Neuronal stem cell (in vitro differentiated cells): ENCODE measurements at places on chromosomes 11 and 22.

DNA sequence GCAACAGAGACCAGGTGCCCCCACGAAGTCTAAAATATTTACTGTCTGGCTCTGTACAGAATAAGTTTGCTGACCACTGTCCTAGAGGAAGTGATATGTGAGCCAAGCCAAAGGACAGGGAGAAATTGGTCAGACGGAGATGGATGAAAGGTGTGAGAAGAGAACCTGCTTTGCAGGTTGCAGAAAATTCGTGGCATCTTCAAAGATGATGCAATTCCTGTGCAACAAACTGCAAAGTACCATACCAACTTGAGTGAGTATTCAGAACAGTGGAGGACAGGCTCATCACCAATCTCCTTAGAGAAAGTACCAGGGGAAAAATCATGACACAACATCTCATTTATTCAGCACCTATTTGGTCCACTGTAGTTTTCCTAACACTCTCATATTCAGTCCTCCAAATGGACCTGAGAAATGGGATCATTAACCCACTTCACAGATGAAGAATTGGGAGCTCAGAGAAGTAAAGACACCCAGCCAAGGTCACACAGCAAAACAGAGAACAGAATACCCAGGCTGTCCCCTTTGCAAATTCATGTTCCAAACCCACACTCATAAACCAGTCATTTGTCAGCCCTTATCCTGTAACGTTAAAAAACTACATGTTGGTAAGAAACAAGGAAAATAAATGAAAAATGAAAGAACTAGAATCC is 536.8 kb downstream of the MIAT start:
- no peaks in the 10 kb centered on the region for H3K27me3 ChIP-seq
- H3K27ac ChIP-seq = no peak overlapping the region
- H3K4me1 ChIP-seq = peaks cover 2% of the 10 kb centered on the region
- DNase-seq = no peak

- H3K27ac ChIP-seq = no peak overlapping the region
- no peaks in the 10 kb centered on the region for H3K36me3 ChIP-seq
- no peaks in the 10 kb centered on the region for H3K27me3 ChIP-seq
- no peak for DNase-seq
- no peak overlapping the region for H3K4me3 ChIP-seq
These were observed 43.6 kb upstream of the DDX6 start for GRCh38 chr11:118834427-118835028.

DNA sequence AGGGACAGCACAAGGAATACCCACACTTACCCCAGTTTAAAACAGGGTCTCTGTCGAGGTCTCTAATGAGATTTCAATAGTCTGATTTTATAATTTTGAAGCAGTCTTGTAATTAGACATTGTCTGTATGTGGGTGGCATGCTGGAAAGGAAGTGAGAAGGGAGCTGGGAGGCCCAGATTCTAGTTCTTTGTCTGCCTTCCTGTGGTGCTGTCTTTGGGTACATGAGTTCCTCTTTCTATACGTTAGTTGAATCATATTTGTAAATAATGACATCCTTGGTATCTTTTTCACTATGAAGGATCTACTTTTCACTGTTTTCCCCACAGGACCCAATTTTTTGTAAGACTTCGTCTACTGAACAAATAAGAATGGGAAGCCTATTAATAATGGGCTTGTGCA is 42.0 kb upstream of the TENM4 start:
- DNase-seq = no peak
- no peak overlapping the region for H3K27ac ChIP-seq
- H3K4me3 ChIP-seq = no peak overlapping the region
- H3K4me1 ChIP-seq = peaks cover 4% of the 10 kb centered on the region
- peaks cover 2% of the 10 kb centered on the region for H3K27me3 ChIP-seq

DNA sequence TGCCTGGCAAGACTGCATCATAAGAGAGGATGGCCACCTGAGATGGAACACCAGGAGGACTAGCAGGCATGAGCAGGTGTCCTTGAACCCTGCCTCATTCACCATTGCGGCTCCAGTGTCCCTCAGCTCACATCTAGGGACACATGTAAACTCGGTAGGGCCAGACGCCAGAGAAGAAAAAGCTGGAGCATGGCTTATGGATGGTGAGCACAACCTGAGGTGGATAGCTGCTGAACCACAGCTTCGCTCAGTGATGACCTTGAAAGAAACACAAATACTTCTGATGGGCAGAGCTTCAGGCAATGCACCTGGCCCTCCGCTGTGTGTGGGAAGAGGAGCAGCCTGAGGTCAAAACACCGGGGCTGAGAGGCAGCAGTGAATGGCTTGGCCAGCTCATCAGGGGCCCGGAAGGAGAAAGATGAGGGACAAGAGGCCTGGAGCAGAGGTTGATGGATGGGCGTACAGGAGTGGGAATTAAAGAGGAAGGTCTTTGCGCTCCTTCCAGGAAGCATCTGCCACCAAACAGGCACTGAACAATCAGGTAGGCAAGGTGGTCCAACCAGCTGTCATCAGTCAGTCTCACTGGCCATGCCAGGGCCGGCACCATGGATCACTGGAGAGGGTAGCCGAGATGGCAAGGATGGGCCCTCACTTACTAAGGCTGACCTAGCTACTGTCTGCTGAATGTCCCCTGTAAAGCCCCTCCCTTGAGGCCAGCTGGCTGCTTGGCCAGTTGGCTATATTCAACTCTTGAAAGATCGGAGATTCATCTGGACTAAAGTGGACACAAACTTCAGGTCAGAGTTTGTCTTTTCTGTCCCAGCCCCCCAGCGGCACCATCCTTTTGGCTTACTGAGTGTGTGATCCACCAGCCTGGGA is 89.7 kb downstream of the MYEOV start:
- H3K27me3 ChIP-seq = no peaks in the 10 kb centered on the region
- no peak overlapping the region for H3K27ac ChIP-seq
- H3K36me3 ChIP-seq = no peaks in the 10 kb centered on the region
- no peak for DNase-seq
- H3K4me3 ChIP-seq = no peak overlapping the region

DNA sequence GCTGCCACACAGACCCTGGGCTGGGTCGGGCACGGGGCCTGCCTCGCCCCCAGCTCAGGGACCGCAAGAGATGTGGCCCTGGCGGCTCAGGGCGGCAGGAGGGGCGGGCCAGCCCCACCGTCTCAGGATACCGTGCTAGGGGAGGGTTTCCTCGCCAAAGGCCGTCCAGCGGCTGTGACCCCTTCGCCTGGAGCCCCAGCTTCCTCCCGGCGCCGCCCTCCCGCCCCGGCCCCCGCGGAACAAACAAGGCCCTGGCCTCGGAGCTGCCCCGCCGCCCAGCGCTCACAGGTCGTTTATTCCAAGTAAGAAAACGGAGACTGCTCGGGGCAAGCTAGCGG is 543 bp upstream of the AP2A2 start:
- no peaks in the 10 kb centered on the region for H3K27me3 ChIP-seq
- peaks cover 31% of the 10 kb centered on the region for H3K36me3 ChIP-seq
- no peak overlapping the region for H3K27ac ChIP-seq
- H3K4me3 ChIP-seq = peak overlapping the region; percentile 33
- DNase-seq = no peak

DNA sequence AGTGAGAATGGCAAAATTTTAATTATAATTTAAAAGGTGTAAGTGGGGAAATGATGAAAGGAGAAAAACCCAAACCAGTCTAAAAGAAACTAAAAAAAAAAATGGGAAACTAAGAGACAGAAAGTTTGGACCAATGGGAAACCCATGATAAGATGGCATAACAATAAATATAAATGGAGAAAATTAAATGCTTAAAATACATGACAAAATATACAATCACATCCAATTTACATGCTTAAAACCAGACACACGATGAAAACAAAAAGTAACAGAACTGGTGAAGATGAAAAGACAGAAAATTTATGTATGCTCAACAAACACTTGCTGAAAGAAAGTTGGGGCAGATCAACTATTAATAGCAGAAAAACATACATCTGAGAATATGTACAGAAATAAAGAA is 1471.1 kb downstream of the TBC1D22A start:
- DNase-seq = no peak
- no peak overlapping the region for H3K4me3 ChIP-seq
- no peaks in the 10 kb centered on the region for H3K27me3 ChIP-seq
- H3K4me1 ChIP-seq = no peaks in the 10 kb centered on the region

- H3K27me3 ChIP-seq = no peaks in the 10 kb centered on the region
- no peak overlapping the region for H3K4me3 ChIP-seq
- DNase-seq = no peak
- no peak overlapping the region for H3K27ac ChIP-seq
These were observed 2.9 kb upstream of the CYP2R1 start for GRCh38 chr11:14894657-14895598.

DNA sequence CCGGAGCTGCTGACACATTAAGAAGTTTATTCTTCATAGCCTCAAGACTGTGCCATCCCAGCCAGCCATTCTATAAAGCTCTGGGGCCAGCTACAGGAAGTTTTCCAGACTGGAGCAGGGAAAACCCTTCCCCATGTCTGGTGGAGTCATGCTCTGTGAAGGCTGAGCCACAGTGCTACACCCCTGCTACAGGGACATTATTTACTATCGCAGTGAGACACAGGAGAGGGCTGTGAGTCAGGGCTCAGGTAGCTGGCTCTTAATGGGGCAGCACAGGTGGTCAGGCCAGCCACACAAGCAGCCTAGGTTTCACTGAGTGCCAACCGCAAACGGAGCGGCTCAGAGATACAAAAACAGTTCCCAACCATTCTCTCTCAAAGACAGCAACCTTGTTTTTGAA is 12.1 kb downstream of the HPS4 start:
- no peak for DNase-seq
- no peaks in the 10 kb centered on the region for H3K27me3 ChIP-seq
- H3K27ac ChIP-seq = no peak overlapping the region
- peaks cover 99% of the 10 kb centered on the region for H3K36me3 ChIP-seq
- no peaks in the 10 kb centered on the region for H3K4me1 ChIP-seq

- DNase-seq = peak; percentile 86
- peaks cover 17% of the 10 kb centered on the region for H3K4me1 ChIP-seq
- H3K27ac ChIP-seq = peak overlapping the region; percentile 81
- no peaks in the 10 kb centered on the region for H3K36me3 ChIP-seq
- no peaks in the 10 kb centered on the region for H3K27me3 ChIP-seq
These were observed 1.5 kb upstream of the LARGE1 start for GRCh38 chr22:33921525-33922348.

DNA sequence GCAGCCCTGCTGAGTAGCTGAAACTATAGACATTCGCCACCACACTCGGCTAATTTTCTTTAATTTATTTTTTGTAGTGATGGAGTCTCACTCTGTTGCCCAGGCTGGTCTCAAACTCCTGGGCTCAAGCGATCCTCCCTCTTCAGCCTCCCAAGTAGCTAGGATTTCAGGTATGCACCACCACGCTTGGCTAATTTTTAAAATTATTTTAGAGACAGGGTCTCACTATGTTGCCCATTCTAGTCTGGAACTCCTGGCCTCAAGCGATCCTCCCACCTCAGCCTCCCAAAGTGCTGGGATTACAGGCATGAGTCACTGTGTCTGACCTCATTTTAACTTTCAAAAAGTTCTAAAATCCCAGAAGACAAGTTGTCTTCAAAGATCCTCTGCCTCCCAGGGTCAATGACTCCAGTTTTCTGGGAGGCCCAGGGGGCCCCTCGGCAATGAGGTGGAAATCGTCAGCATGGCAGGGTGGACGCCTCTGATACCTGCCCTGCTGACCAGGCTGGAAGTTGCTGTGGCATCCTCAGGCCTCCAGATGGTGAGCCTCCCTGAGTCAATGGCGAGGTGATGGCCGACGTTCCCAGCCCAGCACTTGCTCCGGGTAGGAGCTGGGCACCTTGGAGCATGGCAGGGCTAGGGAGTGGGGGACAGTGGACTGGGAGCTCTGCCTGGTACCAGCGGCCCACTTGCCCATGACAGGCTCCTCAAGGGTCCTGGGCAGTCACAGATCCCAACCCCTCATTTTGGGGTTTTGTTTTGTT is 31.1 kb downstream of the RPL3 start:
- no peak for DNase-seq
- H3K4me3 ChIP-seq = no peak overlapping the region
- no peaks in the 10 kb centered on the region for H3K36me3 ChIP-seq
- no peak overlapping the region for H3K27ac ChIP-seq
